HEK293T (cell line): ENCODE measurements at places on chromosomes 7 and 10.

DNA sequence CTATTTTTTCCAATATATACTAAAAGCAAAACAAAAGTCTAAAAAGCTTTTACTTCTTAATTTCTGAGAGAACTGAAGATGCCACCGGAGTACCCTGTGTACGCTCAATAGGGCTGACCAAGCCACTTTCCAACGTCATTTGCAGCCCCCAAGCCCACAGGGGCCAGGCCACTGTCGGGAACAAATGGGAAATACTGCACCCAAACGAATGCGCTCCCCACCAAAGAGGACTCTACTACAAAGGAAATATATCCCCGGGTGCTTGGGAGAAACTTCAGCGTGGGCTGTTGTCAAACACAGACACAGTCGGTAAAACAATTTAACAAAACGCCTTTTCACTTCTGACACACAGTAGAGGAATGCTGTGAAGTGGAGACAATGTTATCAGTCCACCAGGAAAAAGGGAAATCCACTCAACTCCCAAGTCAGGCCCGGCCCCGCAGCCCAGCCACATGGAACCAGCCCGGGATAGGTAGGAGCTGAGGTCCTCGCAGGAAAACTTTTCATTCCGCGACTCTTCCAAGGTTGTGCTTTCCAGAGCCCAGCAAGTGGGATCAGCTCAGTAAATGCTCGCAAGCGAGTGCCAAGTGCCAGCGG, 1.4 kb downstream of the PARD3 start:
- peak; percentile 24 for DNase-seq

- peak; percentile 50 for DNase-seq
Observed at GRCh38 chr7:33904681-33905388, 504 bp upstream of the BMPER start.

DNA sequence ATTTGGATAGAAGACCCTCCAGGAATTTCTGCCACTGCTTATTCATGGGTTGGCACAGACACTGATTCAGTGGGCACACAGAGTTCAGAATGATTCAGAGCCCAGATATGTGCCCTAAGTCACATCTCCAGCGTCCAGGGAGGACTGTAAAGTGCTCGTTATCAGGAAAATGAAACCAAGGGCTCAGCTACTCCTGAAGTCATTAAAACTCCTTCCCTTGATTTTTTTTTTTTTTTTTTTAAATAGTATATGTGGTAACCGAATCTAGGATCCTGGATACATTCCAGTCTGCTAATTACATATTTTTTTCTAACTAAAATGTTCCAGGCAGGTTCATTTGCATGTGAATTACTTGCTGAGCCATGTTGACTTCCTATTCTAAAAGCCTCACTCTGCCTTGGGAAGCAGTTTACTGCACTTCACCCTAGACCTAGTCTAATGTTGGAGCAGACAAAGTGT, 34.7 kb downstream of the MET start:
- DNase-seq: no peak

- no peak for DNase-seq
Observed at GRCh38 chr7:158803367-158803969, 25.8 kb downstream of the ESYT2 start.

- no peak for DNase-seq
Observed at GRCh38 chr7:136957391-136957790, 88.9 kb downstream of the CHRM2 start.

DNA sequence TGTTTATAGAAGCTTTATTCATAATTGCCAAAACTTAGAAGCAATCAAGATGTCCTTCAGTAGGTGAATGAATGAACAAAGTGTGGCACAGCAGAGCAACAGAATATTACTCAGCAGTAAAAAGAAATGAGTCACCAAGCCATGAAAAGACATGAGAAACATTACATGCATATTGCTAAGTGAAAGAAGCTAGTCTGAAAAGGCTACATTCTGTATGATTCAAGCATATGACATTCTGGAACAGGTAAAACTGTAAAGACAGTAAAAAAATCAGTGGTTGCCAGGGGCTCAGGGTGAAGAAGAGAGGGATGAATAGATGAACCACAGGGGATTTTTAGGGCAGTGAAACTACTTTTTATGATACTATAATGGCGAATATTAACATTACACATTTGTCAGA, 80.9 kb upstream of the APBB1IP start:
- DNase-seq: no peak
